ENCODE measurements at places on chromosomes 5 and 9.

GRCh38 chr9:134957165-134957944 lies 39.6 kb upstream of the FCN1 start:
- DNase-seq: no peak

- peak; percentile 91 for DNase-seq
These were observed 123.1 kb downstream of the RXRA start for GRCh38 chr9:134449180-134449916.

DNA sequence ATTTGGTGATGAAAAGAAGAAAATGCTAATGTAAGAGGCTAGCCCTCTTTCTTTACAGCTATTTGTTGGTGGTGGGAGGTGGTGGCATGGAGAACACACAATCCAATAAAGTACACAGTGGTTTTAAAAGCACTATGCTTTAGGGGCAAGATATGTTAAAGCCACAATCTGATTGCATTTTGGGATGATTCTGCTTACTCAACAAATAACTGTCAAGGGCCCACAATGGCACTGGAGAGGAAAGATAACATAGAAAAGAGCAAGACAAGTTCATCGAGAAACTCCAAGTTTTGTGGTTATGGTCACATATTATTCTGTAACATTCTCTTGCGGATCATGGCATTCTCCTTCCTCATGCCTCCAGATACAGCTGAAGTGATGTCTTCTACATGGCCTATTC lies 38.8 kb downstream of the OTP start:
- DNase-seq: no peak

- DNase-seq: no peak
These were observed 1168.1 kb downstream of the TAF11L14 start for GRCh38 chr5:18802336-18802735.

DNA sequence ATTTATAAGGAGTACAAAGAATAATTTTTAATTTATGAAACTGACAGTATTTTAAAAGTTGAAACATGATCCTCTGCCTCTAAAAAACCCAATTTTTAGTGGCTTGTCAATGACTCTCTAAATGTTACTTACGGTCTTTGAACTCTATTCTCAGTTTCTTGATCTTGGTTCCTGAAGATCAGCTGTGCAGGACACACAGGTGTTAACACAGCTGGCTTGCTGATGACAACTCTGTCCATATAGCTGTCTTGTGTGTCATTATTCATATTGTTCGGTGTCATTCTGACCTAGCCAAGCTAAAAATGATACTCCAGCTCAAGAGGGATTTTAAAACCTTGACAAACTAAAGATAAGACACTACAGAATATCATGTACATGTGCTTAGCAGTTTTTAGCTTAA lies 314.5 kb downstream of the CCDC171 start:
- no peak for DNase-seq

- peak; percentile 18 for DNase-seq
These were observed 109.3 kb upstream of the APC start for GRCh38 chr5:112628214-112628980.

- peak; percentile 39 for DNase-seq
These were observed 71.1 kb upstream of the NEURL1B start for GRCh38 chr5:172569861-172570558.

DNA sequence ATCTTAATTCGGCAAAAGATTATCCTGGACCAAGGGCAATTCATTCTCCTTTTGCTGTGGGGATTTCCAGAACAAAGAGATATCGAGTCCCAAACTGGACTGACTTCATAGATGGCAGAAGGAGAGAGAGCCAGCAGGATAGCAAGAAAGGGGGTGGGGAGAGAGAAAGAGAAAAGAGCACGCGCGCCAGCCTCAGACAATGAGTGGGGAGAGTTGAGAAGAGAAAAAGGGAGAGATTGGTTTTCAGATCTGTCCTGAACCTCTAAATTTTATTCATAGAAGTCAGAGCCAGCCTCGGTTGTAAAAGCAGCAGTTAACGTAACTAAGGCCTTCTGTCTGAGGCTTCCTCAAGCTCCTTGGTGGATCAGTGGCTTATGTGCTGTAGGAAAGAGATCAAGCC lies 55.3 kb upstream of the ALDH1B1 start:
- DNase-seq: no peak

- peak; percentile 97 for DNase-seq
These were observed 831 bp upstream of the SEC16A start for GRCh38 chr9:136483589-136484152.

GRCh38 chr5:6941631-6942030 lies 228.4 kb downstream of the TENT4A start:
- DNase-seq: no peak

- DNase-seq: no peak
These were observed 128.5 kb upstream of the HMHB1 start for GRCh38 chr5:143683459-143683858.

GRCh38 chr5:81161012-81161601 lies 72.0 kb upstream of the CKMT2 start:
- DNase-seq: no peak

GRCh38 chr5:129063483-129064113 lies 31.0 kb upstream of the ISOC1 start:
- DNase-seq: no peak
